ENCODE measurements at places on chromosomes 16 and 17.
A peak's percentile ranks its signal among the peaks of the same experiment; 100 is the strongest.

GRCh38 chr17:69062860-69063581, 2.3 kb upstream of the ABCA9 start:
- no peaks in the 10 kb centered on the region for H3K36me3 ChIP-seq
- no peak overlapping the region for H3K27ac ChIP-seq
- H3K27me3 ChIP-seq = no peaks in the 10 kb centered on the region
- peaks cover 24% of the 10 kb centered on the region for H3K4me1 ChIP-seq
- DNase-seq = peak; percentile 6
- H3K4me3 ChIP-seq = no peak overlapping the region

DNA sequence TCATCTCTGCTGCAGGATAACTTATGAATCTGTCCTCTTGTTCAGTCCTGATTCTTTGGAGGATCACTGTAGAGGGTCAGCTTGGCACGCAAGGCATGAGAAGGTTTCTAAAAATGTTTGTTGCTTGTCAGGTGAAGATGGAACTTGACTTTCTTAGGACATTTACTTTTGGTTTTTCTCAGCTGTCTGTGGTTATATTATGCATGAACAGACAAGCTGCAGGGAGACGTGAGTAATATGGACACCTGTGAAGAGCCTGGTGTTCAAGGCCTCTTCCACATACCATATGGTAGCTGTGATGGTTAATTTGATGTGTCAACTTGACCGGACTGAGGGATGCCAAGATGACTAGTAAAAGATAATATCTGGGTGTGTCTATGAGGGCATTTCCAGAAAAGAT, 270.2 kb upstream of the CPHXL start:
- no peak for DNase-seq
- H3K27ac ChIP-seq = no peak overlapping the region
- no peaks in the 10 kb centered on the region for H3K36me3 ChIP-seq

DNA sequence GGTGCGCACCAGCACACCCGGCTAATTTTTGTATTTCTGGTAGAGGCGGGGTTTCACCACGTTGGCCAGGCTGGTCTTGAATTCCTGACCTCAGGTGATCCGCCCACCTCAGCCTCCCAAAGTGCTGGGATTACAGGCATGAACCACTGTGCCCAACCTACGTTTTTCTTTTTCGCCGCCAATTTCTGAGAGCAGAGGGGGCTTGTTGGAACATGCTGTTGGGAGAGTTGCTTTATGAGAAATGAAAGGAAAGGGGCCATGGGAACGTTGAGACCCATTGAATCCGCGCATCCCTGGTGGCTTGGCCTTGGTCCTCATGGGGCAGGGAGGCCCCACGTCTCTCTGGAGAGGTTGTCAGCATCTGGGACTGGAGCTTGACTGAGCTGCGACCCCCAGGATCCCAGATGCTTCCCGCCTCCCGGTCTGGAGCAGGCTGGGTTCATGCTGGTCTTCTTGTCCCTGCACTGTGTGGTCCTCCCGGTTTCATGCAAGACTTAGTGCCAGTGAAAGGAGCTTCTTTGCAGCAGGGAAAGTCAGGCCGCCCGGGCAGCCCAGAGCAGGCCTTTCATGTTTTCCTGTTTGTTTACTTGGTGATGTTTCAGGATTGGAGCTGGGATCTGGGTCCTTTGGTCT, 22.8 kb downstream of the CRISPLD2 start:
- H3K27ac ChIP-seq = no peak overlapping the region
- H3K4me1 ChIP-seq = peaks cover 27% of the 10 kb centered on the region
- peak; percentile 77 for DNase-seq
- H3K36me3 ChIP-seq = peaks cover 6% of the 10 kb centered on the region

GRCh38 chr16:30841332-30841731, 52.5 kb downstream of the BCL7C start:
- H3K27me3 ChIP-seq = no peaks in the 10 kb centered on the region
- H3K27ac ChIP-seq = no peak overlapping the region
- H3K36me3 ChIP-seq = no peaks in the 10 kb centered on the region
- no peak for DNase-seq
- H3K4me3 ChIP-seq = no peak overlapping the region

GRCh38 chr16:75420987-75421819, 12.1 kb downstream of the CFDP1 start:
- no peak overlapping the region for H3K27ac ChIP-seq
- H3K36me3 ChIP-seq = no peaks in the 10 kb centered on the region
- no peaks in the 10 kb centered on the region for H3K27me3 ChIP-seq
- peaks cover 16% of the 10 kb centered on the region for H3K4me1 ChIP-seq

GRCh38 chr16:65775829-65776228, 590.7 kb upstream of the CDH5 start:
- no peaks in the 10 kb centered on the region for H3K27me3 ChIP-seq
- H3K27ac ChIP-seq = no peak overlapping the region
- no peaks in the 10 kb centered on the region for H3K36me3 ChIP-seq
- H3K4me3 ChIP-seq = no peak overlapping the region
- no peak for DNase-seq

GRCh38 chr17:77140878-77141767, at the start of gene SEC14L1:
Gene SEC14L1 (plus strand): TSS chr17:77140969. CDS start chr17:77143597, 2,628 bp downstream.
- H3K4me1 ChIP-seq = peaks cover 35% of the 10 kb centered on the region
- peak within 1 kb of the TSS; percentile 87 for H3K4me3 ChIP-seq
- DNase-seq = peak; percentile 76
- H3K27ac ChIP-seq = peak within 1 kb of the TSS; percentile 96
- peaks cover 25% of the 10 kb centered on the region for H3K36me3 ChIP-seq

DNA sequence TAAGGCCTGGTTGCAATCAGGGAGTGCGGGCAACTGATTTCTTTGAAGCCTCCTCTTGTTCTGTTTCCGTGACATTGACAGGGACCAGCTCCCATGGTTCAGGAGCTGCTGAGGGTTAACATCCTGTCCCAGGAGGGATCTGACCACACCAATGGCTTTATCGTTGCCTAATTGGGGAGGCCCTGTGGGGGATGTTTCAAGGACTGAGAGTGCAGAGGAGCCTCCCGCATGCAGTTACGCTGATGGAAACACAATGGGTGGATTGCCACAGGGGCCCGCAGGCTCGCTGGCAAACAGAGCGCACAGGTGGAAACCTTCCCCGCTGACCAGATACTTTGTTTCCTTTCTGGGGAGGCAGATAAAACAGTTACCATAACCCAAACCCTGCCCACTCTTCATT, 23.8 kb upstream of the ABCC1 start:
- no peaks in the 10 kb centered on the region for H3K36me3 ChIP-seq
- no peak overlapping the region for H3K27ac ChIP-seq
- no peak overlapping the region for H3K4me3 ChIP-seq
- H3K4me1 ChIP-seq = no peaks in the 10 kb centered on the region
- no peaks in the 10 kb centered on the region for H3K27me3 ChIP-seq

GRCh38 chr17:3571043-3571900, 13.7 kb upstream of the TRPV3 start:
- no peak overlapping the region for H3K4me3 ChIP-seq
- no peaks in the 10 kb centered on the region for H3K27me3 ChIP-seq
- no peaks in the 10 kb centered on the region for H3K4me1 ChIP-seq
- DNase-seq = peak; percentile 25

GRCh38 chr16:18959031-18959505, 24.7 kb upstream of the TMC7 start:
- H3K27me3 ChIP-seq = no peaks in the 10 kb centered on the region
- no peaks in the 10 kb centered on the region for H3K4me1 ChIP-seq
- H3K4me3 ChIP-seq = no peak overlapping the region
- peak; percentile 58 for DNase-seq
- no peaks in the 10 kb centered on the region for H3K36me3 ChIP-seq
- H3K27ac ChIP-seq = no peak overlapping the region

DNA sequence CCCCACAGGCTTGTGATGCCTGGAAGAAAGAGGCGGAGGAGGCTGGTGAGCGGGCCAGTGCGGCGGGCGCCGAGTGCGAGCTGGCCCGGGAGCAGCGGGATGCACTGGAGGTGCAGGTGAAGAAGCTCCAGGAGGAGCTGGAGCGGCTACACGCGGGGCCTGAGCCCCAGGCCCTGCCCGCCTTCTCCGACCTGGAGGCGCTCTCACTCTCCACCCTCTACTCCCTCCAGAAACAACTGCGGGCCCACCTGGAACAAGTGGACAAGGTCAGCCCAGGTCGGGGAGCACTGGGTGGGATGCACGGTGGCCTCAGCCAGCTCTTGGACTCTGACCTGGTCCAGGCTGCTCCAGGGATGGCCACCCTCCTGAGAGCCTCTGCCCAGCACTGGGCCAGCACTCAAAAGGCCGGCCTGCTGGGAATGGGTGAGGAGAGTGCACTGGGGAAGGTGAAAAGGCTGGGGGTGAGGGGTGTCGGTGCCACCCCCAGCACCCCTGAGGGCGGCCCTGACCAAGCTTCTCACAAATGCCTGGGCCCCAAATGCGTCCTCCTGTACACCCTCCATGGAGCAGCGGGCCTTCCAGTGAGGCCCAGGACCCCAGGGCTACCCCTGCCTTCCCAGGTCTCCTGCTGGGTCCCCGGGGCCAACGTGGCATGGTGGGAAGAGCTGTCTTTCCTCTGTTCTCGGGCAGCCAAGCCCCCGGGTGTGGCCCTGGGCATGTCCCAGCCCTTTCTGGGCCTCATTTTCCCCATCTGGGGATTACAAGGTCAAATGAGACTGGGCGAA, 20.8 kb downstream of the UNC13D start:
- H3K27ac ChIP-seq = no peak overlapping the region
- no peaks in the 10 kb centered on the region for H3K27me3 ChIP-seq
- no peak overlapping the region for H3K4me3 ChIP-seq

- DNase-seq = peak; percentile 100
- peak overlapping the region; percentile 72 for H3K27ac ChIP-seq
- H3K4me3 ChIP-seq = no peak overlapping the region
- H3K36me3 ChIP-seq = no peaks in the 10 kb centered on the region
- H3K27me3 ChIP-seq = no peaks in the 10 kb centered on the region
Measured at GRCh38 chr16:626787-627453, 3.9 kb upstream of the WFIKKN1 start.

GRCh38 chr17:66677201-66677981, 157.5 kb upstream of the CACNG5 start:
- H3K27ac ChIP-seq = no peak overlapping the region
- H3K27me3 ChIP-seq = no peaks in the 10 kb centered on the region
- DNase-seq = peak; percentile 87
- H3K36me3 ChIP-seq = no peaks in the 10 kb centered on the region
- peaks cover 9% of the 10 kb centered on the region for H3K4me1 ChIP-seq

GRCh38 chr16:72850853-72851252, 197.1 kb downstream of the ZFHX3 start:
- peak; percentile 88 for DNase-seq
- peak overlapping the region; percentile 47 for H3K4me3 ChIP-seq
- H3K27me3 ChIP-seq = no peaks in the 10 kb centered on the region
- H3K27ac ChIP-seq = peak overlapping the region; percentile 98
- H3K36me3 ChIP-seq = no peaks in the 10 kb centered on the region

GRCh38 chr16:86391984-86392383, 118.3 kb upstream of the FOXF1 start:
- H3K27me3 ChIP-seq = peaks cover 20% of the 10 kb centered on the region
- H3K36me3 ChIP-seq = no peaks in the 10 kb centered on the region
- DNase-seq = no peak
- H3K4me3 ChIP-seq = no peak overlapping the region
- peaks cover 9% of the 10 kb centered on the region for H3K4me1 ChIP-seq

- H3K36me3 ChIP-seq = peaks cover 19% of the 10 kb centered on the region
- H3K27me3 ChIP-seq = no peaks in the 10 kb centered on the region
- no peak overlapping the region for H3K4me3 ChIP-seq
- peak; percentile 75 for DNase-seq
- H3K4me1 ChIP-seq = peaks cover 31% of the 10 kb centered on the region
- no peak overlapping the region for H3K27ac ChIP-seq
Measured at GRCh38 chr16:23673971-23674614, 4.6 kb upstream of the PLK1 start.

- peaks cover 69% of the 10 kb centered on the region for H3K27me3 ChIP-seq
- no peaks in the 10 kb centered on the region for H3K4me1 ChIP-seq
- H3K36me3 ChIP-seq = no peaks in the 10 kb centered on the region
- no peak overlapping the region for H3K27ac ChIP-seq
- no peak for DNase-seq
Measured at GRCh38 chr17:74854792-74855191, 4.9 kb downstream of the GRIN2C start.

DNA sequence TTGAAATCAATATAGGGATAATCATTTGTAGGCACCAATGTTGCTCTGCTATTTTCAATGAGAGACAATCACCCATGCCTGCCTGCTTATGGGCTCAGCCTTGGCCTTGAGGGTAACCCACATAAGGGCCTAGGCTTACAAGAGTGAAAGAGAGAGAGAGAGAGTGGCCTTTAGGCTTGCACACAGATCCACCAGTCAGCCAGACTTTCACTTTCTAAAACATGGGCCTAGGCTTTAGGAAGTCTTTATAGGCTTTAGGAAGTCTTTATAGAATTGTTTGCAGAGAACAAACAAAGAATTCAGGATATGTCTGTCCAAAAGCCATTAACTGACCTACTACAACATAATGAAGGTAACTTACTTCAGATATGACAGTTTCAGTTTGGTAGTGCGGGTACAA, 3.4 kb downstream of the ABCA9 start:
- no peak overlapping the region for H3K27ac ChIP-seq
- no peaks in the 10 kb centered on the region for H3K27me3 ChIP-seq
- DNase-seq = no peak
- no peaks in the 10 kb centered on the region for H3K36me3 ChIP-seq

DNA sequence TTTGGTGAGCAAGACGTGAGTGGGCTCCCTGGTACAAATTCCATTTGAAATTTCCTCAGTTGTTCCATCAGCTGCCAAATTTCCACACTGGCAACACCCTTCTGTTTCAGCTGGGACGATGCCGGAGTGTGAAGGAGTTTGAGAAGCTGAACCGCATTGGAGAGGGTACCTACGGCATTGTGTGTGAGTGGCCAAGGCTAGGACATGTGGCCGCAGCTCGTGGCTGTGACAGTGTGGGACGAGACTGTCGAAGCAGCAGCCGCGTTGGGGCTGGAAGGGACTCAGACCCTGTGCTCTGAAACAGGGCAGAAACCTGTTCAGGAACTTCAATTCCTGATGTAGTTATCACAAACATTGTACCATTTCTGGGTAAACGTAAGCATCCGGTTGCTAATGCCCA, 2.7 kb downstream of the CDK10 start:
- no peaks in the 10 kb centered on the region for H3K27me3 ChIP-seq
- H3K4me3 ChIP-seq = no peak overlapping the region
- H3K27ac ChIP-seq = no peak overlapping the region
- DNase-seq = no peak

- no peaks in the 10 kb centered on the region for H3K27me3 ChIP-seq
- peaks cover 6% of the 10 kb centered on the region for H3K4me1 ChIP-seq
- no peak overlapping the region for H3K27ac ChIP-seq
- H3K4me3 ChIP-seq = no peak overlapping the region
- DNase-seq = peak; percentile 72
Measured at GRCh38 chr17:78803186-78803845, 21.2 kb upstream of the CYTH1 start.

DNA sequence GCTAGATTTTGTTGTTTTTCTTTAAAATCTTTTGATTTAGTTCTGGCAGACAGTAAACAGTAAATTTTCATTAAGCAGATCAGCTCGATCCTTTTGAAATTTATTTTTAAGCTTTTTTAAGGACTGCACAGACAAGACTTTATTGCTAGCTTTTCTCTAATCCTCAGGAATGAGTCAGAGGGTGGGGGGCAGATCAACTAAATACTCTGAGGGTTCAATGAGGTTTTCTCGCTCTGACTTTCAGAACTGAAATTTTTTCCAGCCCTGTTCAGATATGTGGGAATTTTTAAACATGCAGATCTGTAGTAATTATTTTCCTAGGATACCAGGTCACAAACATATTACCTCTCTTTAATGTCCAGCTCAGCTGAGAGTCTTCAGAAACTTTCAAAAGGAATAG, 977.2 kb downstream of the CDH11 start:
- no peaks in the 10 kb centered on the region for H3K36me3 ChIP-seq
- H3K4me3 ChIP-seq = no peak overlapping the region
